ENCODE measurements at places on chromosomes 7 and 10.

DNA sequence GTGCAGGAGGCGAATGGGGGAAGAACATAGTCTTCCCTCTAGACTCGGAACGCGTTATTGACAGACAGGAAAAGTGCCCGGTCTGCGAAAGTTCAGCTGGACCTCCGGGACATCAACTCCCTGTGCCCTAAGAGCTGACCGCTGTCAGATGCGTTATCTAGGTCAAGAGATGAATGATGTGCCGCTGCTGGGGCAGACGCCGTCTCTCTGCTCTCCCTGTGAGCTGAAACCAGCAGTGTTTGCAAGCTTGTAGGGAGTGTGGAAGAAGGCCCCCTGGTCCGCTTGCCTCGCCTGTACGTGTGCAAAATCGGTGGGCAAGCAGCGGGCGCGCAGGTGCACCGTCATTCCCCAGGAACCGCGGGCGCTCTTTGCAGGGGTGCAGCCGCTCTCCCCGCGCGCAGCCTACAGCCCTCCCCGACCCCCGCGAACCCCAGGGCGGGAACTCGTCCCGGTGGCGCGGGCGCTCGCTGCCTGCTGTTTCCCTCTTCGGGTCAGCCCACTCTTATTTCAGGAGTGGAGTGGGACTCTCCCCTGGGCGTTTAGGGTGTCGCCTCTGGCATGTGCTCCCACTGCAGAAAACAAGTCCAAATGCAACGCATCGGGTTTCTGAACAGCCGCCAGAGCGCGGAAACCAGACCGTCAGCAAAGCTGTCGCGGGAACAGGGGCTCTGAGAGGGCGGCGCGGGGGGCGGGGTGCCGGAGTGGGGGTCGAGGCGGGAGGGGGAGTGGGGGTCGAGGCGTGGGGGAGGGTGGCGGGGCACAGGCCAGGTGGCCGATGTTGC is 1.8 kb upstream of the PFKFB3 start:
- peak; percentile 44 for DNase-seq

- DNase-seq: no peak
These were observed 63.1 kb upstream of the LRRTM3 start for GRCh38 chr10:66862687-66863258.

DNA sequence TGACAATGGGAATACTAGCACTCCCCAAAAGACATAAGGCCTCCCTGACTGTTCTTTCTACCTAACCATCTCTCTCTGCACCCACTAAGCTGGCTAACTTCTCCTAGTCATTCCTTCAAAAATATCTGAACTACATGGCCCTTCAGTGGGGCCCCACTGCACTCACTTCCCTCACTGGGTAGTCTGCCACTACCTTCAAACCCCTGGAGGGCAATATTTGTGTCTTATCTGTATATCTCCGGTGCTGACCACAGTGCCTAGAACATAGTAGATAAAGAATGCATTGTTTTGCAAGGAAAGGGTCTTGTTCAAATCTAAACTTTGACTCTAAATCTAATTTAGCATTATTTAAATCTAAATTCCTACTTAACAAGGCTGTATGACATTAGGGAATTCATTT is 44.3 kb downstream of the CACUL1 start:
- no peak for DNase-seq

DNA sequence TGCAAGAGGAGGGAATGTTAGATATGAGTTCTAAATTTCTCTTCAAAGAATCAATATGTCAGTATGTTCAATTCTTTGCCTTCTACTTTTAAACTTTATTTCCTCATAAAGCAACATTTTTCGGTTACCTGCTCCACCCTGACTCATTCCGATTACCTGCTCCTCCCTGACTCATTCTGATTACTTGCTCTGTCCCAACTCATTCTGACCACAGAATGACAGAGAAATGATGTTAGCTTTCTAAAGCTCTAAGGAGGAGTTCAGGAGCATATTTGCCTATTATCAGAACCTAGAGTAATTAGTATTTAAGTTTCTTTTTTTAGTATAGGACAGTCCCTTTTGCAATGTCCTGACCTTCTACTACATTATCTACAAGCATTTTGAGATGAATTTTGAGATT is 24.5 kb upstream of the PPP1R9A start:
- DNase-seq: no peak

- DNase-seq: no peak
These were observed 370.8 kb downstream of the EXOC4 start for GRCh38 chr7:133623721-133624120.

DNA sequence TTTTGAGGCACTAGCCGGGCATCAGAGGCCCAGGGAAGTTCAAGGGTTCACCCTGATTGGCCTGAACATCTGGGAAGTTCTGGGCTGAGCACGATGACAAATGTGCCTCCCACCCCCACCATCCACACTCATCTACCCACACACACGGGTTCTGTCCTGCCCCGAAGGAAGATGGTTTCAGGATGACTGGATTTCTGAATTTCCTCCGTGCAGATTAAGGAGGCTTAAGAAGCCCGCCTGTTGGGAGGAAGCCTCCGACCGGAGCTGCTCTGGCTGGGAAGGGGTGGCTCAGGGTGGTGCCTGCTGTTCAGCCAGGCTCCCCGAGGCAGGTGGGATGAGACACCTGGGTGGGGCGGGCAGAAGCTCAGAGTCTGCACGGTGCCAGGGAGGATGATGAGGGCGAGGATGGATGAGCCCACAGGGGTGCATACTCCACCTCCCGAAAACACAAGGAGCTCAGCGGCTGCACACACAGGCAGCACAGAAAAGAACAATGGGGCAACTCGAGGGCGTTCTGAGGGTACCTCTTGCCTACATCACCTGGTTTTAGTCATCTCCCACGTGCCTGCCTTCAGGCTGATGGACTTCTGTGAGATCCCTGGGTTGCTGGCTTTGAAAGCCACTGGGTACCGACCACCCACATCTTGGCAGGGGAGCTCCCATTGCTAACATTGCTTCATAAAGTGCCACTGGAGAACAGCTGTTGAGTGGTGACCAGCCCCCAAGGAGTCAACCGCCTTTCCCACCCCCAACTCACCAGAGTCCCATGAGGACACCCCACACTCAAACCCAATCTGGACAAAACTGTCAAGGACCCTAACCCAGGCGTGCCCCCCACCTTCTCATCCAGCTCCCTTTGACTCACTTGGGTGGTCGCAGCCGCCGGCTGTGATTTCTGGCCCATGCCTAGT is 41.2 kb downstream of the CALML3 start:
- DNase-seq: no peak

GRCh38 chr7:73704640-73705550 is 14.6 kb downstream of the STX1A start:
- no peak for DNase-seq

DNA sequence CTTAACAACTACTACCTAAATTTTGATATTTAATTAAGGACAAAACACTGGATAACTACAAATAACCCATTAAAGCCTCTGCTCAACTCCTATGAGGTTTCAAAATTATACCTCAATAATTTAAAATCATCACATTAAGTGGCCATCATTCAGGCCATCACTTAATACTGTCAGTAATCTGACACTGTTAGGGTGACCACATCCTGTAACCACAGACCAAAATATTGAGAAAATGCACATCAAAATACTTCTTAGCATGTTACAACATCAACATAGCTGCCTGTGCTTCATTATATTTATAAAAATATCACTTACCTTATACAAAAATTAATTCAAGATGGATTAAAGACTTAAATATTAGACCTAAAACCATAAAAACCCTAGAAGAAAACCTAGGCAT is 23.3 kb downstream of the SEM1 start:
- no peak for DNase-seq

GRCh38 chr7:34550996-34551395 is 107.0 kb upstream of the NPSR1 start:
- no peak for DNase-seq

GRCh38 chr7:40008223-40008815 is 58.3 kb downstream of the CDK13 start:
- no peak for DNase-seq

All from activated CD4-positive, CD25-positive, alpha-beta regulatory T cell (primary cell).